ENCODE measurements at places on chromosomes 12 and 14.

DNA sequence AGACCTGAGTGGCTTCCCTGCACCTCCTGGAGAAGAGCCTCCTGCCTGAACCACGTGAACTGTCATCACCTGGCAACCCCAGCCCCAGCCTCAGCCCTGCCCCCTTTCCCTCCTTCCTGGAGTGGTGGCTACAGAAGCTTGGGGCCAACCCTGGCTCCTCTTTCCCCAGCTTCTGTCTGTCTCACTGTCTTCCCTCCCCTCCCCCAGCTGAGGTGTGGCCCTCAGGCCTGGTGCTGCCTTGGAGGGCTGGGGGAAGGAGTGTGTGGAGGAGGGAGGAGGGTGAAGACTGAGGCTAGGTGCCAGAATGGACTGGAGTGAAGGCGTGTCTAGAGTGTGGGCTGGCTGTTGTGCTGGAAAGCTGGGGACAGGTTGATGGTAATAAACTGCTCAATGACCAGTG is 9.7 kb downstream of the NFATC4 start:
- DNase-seq, result no peak

GRCh38 chr12:51887476-51888315 is at the start of gene ANKRD33:
ANKRD33 (plus strand) TSS chr12:51888103; CDS start chr12:51888187, 84 bp downstream.
- DNase-seq, result peak; percentile 72

DNA sequence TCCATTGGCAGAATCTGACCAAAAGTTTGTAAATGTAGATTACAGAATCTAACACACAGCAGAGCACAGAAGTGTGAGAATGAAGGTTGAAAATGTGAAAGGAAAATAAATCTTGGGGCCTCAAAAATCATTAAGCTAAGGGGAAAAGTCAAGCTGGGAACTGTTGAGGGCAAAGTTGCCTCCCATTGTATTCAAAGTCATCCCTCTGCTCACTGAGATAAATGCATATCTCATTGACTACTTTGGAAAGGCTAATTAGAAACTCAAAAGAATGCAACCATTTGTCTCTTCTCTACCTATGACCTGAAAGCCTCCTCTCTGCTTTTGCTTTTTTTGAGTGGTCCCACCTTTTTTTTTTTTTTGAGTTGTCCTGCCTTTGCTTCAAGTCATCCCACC is 97.4 kb upstream of the ATF7IP start:
- no peak for DNase-seq

DNA sequence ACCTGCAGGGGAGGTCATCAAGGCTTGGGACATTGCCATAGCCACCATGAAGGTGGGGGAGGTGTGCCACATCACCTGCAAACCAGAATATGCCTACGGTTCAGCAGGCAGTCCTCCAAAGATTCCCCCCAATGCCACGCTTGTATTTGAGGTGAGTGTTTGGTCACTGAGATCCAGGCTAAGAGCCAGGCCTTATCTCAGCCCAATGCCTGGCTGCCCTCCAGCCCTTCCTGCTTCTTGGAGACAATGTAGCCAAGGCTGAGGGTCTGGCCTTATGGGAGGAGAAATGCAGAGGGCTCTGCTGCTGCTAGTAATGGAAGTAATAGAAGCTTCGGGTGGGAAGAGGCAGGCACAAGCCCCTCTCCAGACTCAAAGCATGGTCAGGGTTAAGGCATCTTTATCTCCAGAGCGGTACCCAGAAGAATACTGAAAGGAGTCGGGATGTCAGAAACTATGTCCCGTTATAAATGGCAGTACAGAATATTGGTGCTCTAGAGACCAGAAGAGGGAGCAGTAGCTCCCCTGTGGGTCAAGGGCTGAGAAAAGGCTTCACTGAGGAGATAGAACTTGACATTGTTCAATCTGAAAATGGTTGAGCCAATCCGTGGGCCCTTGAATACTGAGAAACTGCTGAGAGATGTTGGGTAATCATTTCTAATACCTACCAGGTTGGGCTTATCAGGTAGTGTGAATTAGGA is 3.1 kb downstream of the FKBP4 start:
- no peak for DNase-seq

DNA sequence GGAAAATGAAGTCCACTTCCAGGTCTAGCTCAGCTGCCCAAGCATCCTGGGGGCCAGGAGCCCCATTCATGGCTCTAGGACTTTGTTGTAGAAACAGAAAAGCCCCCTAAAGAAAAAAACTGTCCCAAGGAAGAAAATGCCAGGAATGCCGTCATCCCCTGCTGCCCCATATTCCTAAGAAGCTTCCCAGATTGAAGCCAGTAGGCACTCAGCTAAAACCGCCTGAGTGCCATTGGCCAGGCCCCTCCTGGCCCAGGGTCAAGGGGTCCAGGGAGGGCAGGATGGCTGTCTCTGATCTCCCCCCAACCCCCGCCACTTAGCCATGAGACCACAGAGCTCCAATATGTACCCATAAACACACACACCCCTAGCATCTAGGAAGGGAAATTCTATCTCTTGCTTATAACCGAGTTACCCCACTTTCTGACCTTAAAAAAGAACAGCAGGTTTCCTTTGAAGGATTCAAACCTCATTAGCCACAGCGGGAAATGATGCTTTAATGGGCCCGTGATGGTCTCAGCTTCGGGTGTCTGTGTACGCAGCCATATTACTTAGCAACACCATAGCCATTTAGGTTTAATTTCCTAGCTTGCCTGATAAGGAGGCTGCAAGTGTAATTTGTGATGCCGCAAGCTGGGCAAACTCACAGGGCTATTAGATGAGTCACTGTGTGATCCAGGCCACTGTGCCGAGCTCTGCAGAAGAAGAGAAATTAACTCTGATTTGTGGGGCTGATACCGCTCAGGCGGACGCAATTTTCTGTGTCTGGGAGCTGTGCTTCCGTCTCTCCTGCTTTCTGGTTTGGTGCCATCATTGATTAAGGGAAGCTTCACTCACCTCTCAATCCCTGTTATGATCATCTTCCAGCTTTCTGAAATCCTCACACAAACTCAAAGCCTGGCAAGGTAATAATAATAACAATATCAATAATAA is 84.2 kb downstream of the GCH1 start:
- peak; percentile 93 for DNase-seq

DNA sequence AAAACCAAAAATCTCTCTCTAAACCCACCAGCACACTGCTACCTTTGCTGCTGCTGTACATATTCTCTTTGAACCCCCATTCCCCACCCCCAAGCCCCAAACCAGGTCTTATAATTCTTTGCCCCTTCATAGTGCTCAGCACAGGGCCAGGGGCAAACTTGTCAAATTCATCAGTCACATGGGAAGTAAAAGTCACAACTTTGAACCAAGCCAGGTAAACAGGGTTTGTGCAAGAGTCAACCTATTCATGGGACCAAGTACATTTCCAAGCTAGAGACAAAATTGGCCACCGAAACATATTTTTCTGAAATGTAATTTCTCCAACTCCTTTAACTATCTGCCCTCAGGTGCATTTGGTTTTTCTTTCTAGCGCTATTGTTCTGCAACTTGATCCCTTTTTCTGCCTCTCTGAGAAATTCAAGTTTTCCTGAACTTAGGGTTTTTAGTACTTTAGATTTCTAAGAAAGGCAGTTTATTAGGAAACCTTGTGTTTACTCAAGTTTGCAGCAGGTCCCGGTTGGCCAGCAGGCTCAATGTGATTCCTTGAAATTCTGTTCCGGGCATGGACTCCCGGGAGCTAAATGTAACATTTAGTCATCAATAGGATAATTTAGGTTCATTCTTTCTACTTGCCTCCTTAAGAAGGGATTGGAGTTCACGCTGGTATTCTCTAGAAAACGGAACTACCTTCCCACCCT is 230.5 kb downstream of the EFCAB11 start:
- DNase-seq, result no peak

DNA sequence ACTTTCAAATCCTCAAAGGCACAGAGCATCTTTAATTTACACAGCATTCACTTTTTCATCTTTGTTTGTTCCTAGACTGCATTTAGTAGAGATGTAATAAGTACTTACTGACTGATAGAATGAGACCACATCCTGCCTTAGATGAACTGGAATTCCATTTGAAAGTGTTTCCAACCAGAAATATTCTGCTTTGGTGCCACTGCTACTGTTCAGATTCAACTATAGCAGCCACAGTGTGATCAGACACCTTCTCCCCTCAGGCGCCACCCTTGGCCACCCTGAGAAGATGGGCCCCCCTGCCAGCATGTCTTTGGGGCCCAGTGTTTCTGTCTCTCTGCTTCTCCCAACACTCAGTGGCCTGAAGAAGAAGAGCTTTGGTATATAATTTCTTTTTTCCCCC is 449.1 kb downstream of the RAD51B start:
- DNase-seq, result no peak

- DNase-seq, result no peak
Observed at GRCh38 chr12:82625523-82625922, 61.2 kb upstream of the TMTC2 start.

- DNase-seq, result no peak
Observed at GRCh38 chr12:103442182-103442555, 53.6 kb downstream of the C12orf42 start.

DNA sequence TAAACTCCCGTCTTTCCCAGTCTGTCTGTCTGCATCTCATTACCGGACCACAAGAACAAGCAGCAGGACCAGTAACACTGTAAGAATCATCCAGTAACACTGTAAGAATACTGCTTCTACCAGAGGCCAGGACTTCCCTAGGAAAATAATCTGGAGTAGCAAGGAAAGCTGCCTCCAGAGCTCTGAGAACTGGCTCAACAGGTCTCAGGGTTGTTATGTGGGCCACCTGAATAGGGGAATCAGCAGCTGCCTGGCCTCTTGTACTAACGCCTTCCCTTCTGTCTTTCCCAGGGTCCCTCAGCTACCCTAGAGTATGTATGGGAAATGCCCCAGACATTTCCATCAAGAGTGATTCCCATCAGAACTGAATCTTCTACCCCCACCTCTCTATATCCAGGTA is 954 bp upstream of the SLC39A2 start:
- peak; percentile 71 for DNase-seq

- DNase-seq, result no peak
Observed at GRCh38 chr14:44589180-44589579, 82.1 kb upstream of the FSCB start.

GRCh38 chr12:119868992-119869391 is 8.1 kb downstream of the CIT start:
- no peak for DNase-seq

DNA sequence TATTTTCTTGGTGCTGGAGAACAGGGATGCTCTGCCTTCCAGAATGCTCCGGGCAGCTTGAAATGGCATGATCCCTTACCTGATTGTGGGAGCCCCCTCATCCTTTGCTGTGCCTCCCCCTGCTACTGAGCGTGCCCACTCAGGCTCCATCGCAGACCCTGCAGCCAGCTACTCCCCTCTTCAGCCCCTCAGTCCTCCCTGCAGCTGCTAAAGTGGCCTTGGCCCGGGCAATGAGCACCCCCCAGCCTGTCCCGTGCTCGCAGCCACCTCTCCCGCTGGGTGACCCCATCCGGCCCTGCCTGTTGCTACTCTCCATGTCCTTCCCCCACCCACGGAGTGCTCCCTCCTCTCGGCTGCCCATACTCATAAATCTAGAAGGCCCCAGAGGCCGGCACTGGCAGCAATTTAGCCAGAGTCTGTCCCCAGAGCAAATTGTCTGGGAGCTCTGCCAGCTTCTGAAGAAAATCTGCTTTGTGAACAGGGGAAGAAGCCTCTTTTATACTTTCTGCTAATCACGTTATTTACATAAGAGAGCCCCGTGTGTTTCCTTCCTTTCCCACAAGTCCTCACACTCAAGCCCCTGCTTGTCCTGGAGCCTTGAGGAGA is 143.7 kb upstream of the FRMD6 start:
- DNase-seq, result peak; percentile 37

DNA sequence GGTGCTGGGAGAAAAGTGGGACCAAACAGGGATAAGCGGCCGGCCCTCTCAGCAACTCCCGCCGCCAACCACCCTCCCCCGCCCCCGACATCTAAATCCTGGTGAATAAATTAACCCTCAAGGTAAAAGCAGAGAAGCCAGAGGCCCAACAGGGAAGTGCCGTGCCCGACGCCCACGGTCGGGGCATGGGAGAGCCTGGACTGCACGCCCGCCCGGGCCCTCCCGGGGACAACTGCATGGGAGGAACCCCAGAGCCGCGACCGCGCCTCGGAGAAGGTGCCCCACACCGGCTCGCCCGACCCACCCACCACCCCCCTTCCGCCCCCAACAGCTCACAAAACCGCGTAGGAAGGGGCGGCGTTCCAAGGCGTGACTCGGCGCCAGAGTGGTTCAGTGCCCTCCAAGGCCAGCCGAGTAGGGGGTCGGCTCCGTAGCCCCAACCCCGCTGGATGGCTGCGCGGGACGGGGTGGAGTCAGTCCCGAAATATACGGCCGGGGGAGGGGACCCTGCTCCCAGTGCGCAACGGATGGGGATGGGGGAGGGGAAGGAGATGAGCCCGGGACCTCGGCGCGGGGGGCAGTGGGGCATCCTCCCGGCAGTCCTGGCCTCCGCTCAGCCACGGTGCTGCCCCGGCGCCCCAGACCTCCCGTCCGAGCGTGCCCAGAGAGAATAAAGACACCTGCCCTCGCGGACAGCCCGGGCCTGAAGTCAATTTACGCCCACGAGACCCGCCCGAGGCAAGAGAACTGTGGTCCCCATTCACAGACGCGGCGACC is 732 bp downstream of the SLC25A29 start:
- no peak for DNase-seq

GRCh38 chr12:95790033-95790916 is at the start of gene NTN4:
NTN4 (minus strand) TSS chr12:95790764; CDS start chr12:95790309, 455 bp downstream.
- DNase-seq, result no peak

DNA sequence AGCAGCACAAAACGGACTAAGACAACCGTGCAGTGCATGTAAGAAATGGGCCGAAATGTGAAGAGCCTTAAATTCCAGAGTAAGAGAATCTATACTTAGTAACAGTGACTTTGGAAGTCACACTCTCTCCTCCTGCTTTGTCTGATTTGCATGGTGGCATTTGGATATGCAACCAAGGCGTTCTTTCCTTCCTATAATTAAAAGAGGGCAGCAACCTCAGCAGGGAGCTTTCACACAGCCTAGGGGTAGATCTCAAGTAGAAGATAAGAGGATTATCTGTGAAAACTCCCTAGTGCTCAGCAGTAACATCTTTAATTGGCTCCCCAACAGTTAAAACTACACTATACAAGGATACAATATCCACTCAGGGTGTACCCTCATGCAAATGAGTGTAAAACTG is 16.5 kb downstream of the GMFB start:
- no peak for DNase-seq

DNA sequence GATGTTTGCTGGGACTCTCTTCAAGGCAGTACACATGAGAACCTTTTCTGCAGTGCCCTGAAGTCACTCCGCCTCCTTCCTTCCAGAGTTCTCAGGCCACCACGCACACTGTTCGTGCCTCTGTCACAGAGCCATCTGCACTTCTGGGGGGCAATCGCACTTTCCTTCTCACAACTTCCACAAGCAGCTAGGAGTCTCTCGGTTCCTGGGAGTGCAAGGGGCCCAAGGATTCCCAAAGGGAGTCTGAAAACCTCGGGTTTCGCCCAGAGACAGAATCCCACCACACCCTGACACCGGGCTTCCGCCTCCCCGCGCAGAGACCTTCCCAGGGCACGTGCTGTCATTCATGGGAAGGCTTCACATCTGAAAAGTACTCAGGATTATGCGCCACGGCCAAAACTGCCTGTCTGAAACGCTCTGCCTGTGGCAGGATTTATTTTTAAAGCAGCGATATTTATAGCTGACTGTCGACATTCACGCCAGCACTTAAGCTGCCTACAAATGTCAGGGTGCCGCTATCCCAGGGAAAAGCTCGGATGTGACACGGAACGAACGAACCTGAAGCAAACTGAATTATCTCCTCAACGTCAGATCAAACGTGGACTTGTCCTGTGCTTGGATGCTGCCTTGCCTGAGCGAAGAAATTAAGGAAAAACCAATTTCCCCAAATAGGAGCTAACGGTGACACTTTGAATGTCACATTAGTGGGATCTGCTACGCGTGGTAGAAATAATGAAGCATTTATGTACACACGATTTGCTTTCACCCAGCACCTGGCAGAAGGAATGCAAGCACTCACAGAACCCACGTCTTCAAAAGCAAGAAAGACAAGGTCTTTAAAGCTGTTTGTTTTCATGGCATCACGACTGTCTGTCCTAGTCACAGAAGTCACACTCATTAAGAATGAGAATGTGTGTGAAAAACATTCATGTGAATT is 154.0 kb downstream of the PIWIL1 start:
- no peak for DNase-seq

Measured in large intestine (tissue), 12 donors.